Activated CD4-positive, alpha-beta T cell treated with anti-CD3 and anti-CD28 coated beads, Interleukin-2, amount 10 ng/mL, durations not matched to agents 7 days and 5 days (primary cell): ENCODE measurements at places on chromosomes 3 and 15.

- no peak for DNase-seq
Observed at GRCh38 chr3:178295292-178295912, 240.8 kb upstream of the KCNMB2 start.

- no peak for DNase-seq
Observed at GRCh38 chr3:21170964-21171363, 580.0 kb downstream of the ZNF385D start.

DNA sequence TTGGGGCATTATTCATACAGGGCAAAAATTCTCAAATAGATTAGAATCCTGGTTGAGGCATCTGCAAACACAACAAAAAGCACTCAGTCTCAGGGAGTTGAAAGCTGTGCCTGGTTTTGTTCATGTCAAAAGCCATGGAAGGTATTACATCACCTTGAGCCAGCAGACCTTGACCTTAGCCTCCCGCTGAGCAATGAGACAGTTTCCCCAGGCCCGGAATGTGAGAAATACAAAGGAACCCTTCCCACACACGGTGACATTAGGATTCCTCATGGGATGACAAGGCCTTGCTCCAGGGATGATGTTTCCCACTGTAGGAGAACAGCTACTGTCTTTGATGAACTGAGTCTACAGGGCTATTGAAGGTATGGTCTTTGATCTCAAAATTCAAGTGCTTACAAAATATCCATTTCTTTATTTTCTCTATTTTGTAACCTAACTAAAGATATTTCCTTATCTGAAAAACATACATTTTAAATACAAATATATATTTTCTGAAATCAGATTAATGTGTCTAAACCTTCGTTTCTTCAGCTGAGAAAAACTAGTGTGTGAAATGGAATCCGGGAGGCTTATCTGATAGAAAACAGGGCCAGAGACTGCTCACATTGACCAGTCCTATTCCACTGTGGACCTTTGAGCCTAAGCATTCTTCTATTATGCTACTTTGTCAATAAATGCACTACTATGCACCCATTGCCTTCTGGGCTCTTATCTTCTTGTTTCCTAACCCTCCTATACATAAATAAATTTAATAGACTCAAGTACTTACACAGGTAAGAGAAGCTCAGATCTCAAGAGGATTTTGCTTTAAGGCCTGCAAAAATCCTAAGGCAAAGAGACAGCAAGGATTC is 298.2 kb downstream of the KBTBD8 start:
- DNase-seq: no peak

DNA sequence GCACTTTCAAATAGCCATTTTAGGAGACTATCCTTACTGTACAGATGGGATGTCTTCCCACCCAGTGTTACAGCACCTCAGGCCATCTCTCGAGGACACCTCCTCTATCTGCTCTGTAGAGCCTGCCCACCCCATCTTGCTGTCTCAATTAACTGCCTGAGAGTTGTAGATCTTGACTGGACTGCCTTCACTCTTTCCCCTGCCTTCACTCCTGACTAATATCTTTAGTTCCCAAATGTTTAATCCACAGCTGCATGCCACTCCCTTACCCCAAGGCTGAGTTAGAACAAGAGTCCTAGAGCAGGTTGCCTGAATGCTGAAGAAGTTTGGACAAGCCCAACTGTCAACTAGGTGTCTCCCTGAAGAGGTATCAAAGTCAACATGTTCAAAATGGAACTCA is 1.3 kb upstream of the PP2D1 start:
- DNase-seq: no peak

DNA sequence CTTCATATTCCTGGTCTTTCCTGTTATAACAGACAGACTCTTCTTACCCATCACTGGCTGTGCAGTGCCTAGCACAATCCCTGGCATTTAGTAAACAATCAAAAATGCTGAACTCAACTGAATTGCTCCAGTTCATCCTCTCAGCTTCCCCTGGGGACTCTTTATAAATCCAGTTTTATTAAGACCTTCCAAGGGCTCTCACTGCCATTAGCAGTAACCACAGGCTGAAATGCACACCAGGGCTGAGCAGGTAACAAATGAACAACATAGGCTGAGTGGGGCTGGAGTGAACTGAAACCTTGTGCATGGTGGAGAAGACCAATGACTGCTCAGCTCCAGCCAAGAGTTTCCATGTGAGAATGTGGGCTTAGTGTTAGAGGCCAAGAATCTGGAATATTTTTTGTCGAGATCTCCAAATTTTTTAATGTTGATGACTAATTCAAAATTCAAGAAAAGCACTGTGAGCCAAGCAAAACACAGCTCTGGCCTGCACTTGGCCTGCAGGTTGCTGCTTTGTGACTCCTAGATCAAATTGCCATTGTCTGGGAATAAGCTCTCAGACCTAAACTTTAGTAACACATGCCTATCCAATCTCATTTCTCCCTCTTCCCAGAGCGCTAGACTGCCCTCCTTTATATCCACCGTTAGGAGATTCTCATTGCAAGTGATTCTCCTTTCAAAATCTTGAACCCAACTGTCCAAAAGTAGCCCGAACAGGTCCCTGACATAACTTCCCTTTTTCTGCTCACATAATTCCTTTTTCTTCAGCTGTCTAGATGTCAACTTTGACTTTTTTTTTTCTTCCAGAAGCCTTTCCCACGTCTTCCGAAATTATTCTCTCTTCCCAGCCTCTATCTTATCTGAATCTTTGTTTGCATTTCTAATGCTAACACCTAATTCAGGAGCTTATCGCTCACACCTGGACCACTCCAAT is 7.4 kb downstream of the SQOR start:
- no peak for DNase-seq
